ENCODE measurements at places on chromosomes 2 and 18.

DNA sequence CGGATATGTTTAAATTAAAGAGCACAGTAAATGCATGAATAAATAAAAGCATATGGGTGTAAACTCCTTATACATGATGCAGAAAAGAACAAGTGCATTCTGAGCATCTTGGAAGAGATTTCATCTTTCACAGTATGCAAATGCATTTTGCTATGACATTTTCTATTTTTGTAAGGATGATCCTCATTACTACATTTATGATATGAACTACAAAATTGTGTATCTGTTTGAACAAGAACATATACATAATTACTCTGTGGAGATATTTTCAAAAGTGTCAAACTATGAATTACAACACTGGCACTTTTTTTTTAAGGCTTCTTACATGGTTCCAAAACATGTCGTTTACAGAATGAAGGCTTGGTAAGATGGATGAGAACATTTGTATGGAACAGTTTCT is 184.1 kb upstream of the TMEM200C start:
- no peak for DNase-seq

DNA sequence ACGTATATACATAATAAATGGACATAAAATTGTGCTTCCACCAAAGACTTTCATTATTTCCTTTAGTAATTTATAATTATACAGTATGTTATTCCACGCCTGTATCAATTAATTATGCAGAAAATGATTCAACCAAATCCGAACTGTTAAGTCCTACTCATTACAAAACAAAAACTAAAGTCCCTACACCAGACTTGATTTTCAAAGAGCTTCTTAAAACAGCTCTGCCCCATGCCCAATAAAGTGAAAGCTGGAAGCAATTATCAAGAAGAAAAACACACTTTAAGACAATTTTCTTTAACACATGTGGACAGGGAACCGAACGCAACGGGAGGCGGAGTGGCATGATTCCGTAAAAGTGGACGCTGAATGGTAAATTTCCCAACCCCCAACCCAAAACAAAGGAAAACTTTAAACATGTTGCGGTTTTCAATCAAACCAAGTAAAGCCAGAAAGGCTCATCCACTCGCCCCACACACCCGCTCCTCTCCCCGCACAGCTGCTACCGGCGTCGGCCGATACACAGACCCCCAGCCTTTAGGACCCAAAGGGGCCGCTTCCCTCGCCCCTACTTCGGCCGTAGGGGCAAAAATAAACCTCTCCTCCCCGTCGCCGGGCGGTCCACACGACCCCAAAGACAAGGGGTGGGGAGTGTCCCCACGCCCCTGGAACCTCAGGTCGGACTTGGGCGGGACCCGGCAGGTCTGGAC is 705 bp downstream of the YES1 start:
- DNase-seq = no peak

GRCh38 chr2:104919127-104919526 is 65.2 kb downstream of the POU3F3 start:
- no peak for DNase-seq

DNA sequence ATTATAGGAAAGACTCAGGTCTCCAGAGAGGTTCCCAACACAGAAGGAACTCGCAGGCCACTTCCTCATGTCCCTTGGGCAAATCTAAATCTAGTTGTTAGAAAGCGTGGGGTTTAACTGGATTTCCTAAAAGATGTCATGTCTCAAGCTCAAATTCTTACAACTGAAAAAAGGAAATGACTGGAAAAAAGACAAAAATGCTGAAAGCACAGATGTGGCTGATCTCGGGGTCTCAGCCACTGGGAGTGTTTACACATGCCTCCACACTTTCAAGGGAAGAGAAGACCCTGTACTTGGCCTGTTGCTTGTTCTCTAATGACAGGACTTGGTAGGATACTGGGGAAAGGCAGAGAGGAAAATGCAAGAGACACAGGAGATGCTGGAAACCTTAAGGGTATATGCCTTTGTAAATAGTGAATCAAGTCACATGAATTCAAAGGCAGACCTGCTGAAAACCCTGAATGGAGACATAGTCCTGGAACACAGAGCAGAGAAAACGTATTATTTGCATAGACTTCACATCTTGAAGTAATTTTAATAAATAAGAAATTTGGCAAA is 160.9 kb upstream of the MEIS1 start:
- DNase-seq = no peak

- DNase-seq = peak; percentile 90
These were observed 658.0 kb upstream of the CDH2 start for GRCh38 chr18:28834889-28835288.

GRCh38 chr2:42810971-42811811 is 18.8 kb upstream of the HAAO start:
- no peak for DNase-seq

- DNase-seq = no peak
These were observed 415.3 kb downstream of the ZNF521 start for GRCh38 chr18:24936691-24937090.

- no peak for DNase-seq
These were observed 36.2 kb downstream of the TNS1 start for GRCh38 chr2:217966423-217967070.

GRCh38 chr18:35771172-35771571 is 189.6 kb downstream of the GALNT1 start:
- DNase-seq = no peak

- peak; percentile 30 for DNase-seq
These were observed 491 bp downstream of the ALK start for GRCh38 chr2:29920631-29921559.

GRCh38 chr2:134912361-134912760 is 6.3 kb upstream of the CCNT2 start:
- DNase-seq = peak; percentile 61

- peak; percentile 64 for DNase-seq
These were observed 45.0 kb downstream of the MBP start for GRCh38 chr18:77087393-77088141.
